GDM1 (cell line): ENCODE measurements at places on chromosomes 5 and 9.

- DNase-seq: no peak
Measured at GRCh38 chr5:145743396-145744061, 91.6 kb downstream of the PRELID2 start.

DNA sequence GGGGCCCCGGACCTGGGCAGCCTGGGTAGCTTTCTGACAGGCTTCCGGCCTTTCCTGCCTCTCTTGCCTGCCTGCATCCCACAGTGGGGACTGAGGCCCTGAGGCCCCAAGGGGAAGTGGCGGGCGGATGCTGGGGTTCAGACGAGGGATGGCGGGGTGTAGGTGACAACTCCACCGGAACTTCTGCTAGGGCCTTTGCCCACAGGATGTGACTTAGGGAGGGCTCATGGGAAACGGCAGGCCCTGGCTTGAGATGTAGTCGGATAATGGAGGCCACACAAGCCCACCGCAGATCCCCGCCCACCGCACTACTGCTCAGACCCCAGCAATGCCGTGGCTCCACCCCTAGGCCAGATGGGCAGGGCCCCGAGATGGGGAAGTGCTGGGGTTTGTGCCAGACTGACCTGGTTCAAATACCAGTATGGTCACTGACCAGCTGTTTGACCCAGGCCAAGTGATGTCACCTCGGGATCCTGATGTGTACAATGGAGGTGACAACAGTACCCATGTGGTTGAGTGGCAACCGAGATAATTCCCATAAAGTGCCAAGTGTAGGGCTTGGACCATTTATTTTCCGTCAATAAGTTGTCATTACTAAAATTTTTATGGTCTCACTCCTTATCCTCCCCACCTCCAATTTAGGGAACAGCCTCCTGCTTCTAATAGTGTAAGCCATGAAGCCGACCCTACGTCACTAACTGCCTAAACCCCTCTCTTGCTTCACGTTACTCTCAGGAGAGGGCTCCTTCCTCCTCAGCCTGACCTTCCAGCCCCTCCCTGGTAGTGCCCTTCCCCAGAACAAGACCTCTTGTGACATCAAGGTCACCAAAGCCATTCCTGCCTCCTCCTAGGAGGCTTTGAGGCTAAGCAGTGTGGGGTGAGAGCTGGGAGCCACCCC lies 2.5 kb upstream of the CDK9 start:
- peak; percentile 100 for DNase-seq

GRCh38 chr5:124790301-124790894 lies 44.0 kb upstream of the ZNF608 start:
- no peak for DNase-seq

DNA sequence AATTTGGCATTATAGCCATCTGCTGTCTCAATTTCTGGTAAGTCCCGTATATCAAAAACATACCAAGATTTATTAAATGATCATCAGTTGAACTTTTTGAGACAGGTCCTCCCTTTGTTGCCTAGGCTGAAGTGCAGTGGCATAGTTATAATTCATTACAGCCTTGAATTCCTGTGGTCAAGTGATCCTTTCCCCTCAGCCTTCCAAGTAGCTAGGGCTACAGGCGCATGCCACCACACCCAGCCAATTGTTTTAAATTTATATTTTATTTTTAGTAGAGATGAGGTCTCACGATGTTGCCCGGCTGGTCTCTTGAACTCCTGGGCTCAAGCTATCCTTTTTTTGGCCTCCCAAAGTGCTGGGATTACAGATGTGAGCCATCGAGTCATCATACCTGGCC lies 418.9 kb downstream of the ARHGEF28 start:
- no peak for DNase-seq

- no peak for DNase-seq
Measured at GRCh38 chr9:132404228-132404881, 2.3 kb downstream of the TTF1 start.
